Nucleus accumbens (tissue), 56 donors: ENCODE measurements at places on chromosomes 6 and 20.

DNA sequence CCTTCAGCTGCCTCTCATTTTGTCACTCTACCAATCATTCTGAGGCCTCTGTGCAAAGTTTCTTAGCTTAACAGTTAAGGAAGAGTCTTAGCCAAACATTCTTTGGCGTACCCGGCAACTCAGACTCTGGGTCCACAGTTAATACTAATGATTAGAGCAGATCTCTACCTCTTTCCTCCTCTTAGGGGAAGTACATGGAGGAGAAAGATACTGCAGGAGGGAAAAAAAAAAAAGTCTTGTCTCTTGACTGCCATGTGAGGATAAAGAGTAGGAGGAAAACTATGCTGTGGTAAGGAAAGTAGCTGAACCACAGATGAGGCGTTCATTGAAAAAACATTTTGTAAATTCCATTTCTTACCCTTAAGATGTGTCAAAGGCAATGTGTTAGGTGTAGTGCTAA lies 44.0 kb upstream of the MARCKS start:
- DNase-seq = no peak

GRCh38 chr6:112284603-112285002 lies 30.2 kb upstream of the LAMA4 start:
- DNase-seq = no peak

DNA sequence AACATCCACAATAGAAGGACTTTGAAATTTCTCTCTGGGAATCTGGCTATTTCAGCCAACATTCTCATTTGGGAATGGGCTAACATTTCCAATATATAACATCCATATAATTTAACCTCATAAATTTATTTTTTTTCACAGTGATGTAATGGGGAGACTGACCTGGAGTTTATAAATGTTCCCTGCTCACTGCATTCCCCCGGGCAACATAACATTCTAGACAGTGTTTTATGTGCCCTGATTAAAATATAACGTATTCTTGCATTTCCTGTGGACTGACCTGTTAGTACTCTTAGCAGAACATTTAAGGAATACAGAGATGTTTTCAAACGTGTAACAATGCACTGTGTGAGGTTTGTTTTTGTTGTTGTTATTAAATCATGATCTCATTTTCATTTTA lies 20.9 kb downstream of the TSHZ2 start:
- DNase-seq = no peak

GRCh38 chr6:125779924-125780539 lies 10.7 kb upstream of the NCOA7 start:
- DNase-seq = peak; percentile 75

DNA sequence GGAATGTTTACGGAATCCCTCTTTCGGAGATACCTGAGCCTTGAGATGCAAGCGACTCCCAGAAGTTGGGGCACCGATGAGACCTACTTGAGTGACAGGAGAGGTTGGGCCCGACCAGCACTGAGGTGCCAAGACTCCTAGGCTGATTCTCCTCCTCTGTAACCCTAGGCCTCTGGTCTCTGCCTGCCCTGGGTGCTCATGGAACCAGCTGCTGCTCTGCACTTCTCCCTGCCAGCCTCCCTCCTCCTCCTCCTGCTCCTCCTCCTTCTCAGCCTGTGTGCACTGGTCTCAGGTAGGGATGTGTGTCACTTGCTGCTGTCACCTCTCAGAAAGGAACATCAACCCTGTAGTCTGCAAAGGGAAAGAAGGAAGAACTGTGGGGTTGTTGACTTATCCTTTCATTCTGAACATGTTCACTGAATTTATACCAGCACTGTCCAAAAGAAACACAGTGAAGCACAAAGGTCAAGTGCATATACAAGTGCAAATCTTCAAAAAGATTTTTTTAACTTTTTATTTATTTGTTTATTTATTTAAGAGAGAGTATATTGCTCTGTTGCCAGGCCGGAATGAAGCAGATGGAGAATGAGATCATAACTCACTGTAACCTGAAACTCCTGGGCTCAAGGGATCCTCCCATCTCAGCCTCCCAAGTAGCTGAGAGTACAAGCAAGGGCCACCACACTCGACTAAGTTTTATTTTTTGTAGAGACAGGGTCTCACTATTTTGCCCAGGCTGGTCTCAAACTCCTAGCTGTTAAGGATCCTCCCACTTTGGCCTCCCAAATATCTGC lies 913 bp downstream of the BTN2A2 start:
- no peak for DNase-seq

DNA sequence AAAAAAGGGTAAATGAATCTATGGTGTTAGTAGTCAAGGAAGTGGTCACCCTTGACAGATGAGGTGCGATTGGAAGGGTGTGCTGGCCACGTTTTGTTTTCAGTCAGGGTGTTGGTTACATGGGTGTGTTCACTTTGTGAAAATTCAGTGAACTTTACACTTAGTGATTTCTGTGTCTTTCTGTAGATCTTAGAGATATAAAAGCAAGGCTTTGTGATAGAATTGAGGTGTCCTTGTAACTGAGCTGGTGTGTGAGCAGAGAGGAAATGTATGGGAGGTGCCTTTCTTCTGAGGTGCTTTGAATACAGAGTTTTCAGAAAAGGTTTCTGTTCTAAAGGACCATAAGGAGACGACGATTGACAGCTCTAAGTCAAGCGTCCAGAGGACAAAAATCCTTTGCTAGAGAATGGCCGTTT lies 90.5 kb downstream of the SAMD3 start:
- no peak for DNase-seq

GRCh38 chr6:125871365-125871764 lies 80.6 kb downstream of the NCOA7 start:
- no peak for DNase-seq

GRCh38 chr6:45419571-45420082 lies 41.9 kb upstream of the SUPT3H start:
- DNase-seq = no peak

DNA sequence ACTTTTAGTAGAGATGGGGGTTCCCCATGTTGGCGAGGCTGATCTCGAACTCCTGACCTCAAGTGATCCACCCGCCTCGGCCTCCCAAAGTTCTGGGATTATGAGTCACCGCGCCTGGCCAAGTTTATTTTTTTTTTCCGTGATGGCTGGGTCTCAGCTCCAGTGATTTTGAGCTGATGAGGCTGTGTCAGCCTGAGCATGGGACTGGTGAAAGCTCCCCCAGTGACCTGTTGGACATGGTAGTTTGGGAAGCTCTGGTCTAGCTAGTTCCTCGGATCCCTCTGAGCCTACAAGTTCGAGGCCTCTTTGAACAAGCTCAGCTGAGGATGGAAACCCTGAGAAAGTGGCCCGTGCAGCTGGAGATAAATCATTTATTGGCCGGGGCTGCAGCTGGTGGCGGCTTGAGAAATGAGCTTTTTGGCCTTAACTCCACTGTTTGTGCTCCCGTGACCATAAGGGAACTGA lies 126.8 kb downstream of the SNX5 start:
- no peak for DNase-seq

GRCh38 chr6:51410453-51410852 lies 591.8 kb downstream of the TFAP2B start:
- no peak for DNase-seq

DNA sequence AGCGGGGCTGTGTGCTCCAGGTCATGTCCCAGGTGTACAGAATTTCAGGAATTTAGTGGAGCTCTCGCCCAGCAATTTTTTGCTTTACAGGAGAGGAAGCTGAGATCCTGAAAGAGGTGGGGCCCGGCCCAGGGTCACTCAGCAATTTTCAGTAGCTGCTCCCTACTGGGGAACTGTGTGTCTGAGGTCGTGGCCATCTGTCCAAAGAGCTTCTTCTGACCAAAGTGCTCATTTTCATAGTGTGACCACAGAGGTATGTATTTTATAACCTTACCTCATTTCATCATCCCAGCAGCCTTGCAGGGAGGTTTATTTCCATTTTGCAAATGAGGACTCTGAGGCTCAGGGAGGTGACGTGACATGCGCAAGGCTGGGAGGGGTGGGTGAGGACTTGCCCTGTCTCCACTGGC lies 46.3 kb downstream of the FAM209B start:
- no peak for DNase-seq
